Activated T-cell treated with anti-CD3 and anti-CD28 coated beads for 24 hours (primary cell): ENCODE measurements at places on chromosomes 2 and 18.
A peak's percentile ranks its signal among the peaks of the same experiment; 100 is the strongest.

- DNase-seq = no peak
Measured at GRCh38 chr2:235234736-235235135, 259.1 kb upstream of the AGAP1 start.

GRCh38 chr2:115057473-115057872, 615.0 kb downstream of the DPP10 start:
- DNase-seq = no peak

GRCh38 chr2:240955306-240956170, 42.9 kb upstream of the SNED1 start:
- DNase-seq = no peak

DNA sequence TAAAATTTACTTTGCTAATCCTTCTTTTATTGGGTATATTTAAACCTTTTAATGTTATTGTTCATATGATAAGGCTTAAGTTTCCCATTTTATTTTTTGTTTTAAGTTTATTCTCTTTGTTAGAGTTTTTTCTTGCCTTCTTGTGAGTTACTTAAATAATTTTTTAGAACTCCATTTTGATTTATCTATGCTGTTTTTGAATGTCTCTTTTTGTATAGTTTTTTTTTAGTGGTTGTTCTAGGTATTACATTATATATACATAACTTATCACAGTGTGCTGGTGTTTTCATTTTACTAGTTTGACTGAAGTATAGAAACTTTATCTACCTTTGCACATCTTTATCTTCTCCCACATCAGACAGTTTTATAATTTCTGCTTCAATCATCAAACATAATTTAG, 49.4 kb upstream of the TGFA start:
- DNase-seq = no peak

DNA sequence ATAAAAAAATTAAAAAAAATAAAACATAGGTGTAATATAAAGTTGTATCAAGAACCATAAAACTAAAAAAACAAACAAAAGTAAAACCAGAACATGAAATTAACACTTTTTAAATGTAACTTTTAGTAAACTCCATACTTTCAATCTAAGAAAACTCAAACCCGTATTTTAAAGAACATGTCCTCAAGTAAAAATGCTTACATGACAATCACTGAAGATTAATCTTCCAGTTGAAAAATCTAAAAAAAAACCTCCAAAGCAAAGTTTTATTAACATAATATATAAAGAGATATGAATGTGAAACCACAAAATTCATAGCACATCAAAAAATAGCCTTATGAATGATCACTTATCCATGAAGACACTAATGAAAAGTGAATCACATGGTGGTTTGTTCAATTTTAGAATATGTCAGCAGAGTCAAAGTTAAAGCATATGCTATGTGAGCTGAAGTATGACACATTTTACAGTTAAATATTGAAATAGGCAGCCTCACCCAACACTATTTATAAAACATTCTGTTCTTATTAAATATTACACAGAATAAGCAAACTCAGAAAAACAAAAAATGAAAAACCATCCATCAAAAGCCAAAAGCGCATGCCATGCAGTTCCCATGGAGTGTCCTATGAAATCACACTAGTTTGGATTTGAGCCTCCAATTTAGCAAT, 23.1 kb upstream of the CHAC2 start:
- no peak for DNase-seq

GRCh38 chr2:180715044-180715443, 265.4 kb upstream of the UBE2E3 start:
- no peak for DNase-seq

- no peak for DNase-seq
Measured at GRCh38 chr2:231034291-231034882, 2.9 kb upstream of the C2orf72 start.

DNA sequence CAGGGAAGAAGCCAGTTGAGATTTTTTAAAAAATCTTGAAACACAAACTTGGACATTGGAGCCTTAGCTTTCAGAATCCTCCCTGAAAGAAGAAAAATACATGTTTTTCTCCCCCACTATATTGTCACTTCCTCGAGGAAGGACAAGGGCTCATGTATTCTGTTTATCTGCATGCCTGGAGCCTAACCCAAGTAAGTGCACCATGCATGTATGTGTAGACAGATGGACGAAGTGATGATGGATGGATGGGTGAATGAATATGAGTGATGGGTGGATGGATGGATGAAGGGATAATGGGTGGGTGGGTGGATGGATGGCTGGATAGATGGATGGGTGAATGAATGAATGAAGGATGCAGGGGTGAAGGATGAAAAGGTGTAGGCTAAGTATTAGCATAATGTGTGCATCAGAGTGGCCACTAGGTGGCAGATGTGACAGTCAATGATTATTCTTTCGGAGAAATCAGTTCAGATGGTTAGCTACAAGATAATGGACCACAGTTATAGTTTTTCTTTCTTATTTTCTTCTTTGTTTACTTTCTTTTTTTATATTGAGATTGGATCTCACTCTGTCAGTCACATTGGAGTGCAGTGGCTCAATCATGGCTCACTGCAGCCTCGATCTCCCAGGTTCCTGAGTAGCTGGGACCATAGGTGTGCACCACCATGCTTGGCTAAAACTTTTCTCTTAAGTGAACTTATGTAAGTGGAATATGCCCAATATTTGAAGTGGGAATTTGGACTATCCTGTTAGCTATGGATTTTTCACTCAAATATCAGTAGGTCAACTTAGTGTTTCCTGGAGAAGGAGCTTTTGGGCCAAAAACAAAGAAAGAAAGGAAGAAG, 18.5 kb upstream of the CCDC93 start:
- peak; percentile 16 for DNase-seq

GRCh38 chr2:1766425-1766824, 22.1 kb upstream of the PXDN start:
- DNase-seq = no peak

GRCh38 chr18:71237641-71238040, 948.8 kb downstream of the SOCS6 start:
- DNase-seq = no peak

GRCh38 chr18:31688606-31689005, 4.2 kb upstream of the B4GALT6 start:
- DNase-seq = no peak

DNA sequence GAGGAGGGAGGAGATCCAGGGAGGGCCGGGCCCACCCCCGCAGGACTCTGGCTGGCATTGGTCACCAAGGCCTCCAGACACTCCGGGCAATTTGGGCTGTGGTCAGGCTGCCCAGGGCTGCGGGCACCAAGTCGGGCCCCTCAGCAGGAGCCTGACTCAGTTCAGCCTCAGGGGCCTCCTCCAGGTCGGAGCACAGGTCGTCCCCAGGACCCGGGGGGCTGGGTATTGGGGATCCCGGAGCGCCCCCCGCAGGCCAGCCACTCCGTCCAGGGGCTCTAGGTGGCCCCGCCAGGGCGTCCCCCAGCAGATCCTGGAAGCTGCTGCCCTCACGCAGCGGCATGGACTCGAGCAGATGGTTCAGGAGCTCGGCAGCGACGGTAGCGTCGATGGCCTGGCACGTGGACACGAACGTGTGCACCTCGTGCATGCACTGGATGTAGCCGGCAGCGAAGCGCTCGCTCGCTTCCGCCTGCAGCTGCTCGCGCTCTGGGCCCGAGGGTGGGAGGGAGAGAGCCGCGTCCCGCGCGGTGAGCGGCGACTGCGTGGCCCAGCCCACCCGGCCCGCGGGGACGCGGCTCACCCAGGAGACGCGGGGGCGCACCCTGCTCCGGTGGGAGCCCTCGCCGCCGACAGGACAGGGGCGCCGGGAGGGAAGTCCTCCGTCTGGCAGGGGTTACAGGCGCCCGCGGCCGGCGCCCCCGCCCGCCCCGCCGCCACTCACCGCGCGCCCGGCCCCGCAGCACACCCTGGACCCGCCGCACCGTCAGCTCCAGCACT, 884 bp downstream of the HES6 start:
- no peak for DNase-seq

DNA sequence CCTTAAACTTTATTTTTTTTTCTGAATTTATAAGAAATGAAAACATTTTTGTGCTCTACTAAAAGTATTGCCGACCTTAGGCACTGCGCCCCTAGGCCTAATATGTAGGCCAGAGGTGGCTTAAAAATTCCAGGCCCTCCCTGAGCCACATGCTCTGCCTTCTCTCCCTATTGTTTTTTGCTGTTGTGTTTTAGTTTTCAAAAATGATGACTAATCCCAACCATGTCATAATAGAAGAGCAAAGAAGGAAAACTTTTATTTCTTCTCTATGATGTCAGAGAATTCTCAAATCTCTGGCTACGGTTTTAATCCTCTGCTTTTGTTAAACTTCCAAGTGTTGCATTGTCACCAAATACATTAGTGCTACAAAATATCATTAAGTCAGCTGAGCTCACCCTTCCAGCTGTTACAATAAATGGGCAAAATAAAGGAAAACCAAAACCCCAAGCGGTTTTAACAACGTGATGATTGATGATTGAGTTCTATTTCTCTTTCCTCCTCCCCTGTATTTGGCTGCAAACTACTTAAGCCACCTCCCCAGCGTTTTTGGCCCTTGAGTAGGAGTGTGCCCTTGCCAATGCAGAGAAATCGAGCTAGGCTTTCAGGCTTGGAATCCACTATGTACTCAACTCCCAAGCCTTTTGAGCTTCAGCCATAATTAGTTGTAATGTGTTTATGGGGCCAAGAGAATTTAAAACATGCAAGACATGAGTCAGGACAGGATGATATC, 163.5 kb upstream of the POU3F3 start:
- DNase-seq = no peak

- DNase-seq = no peak
Measured at GRCh38 chr18:63858456-63858855, 29.0 kb upstream of the SERPINB2 start.

- DNase-seq = no peak
Measured at GRCh38 chr2:46780411-46780800, 135.2 kb downstream of the MCFD2 start.

GRCh38 chr2:226154610-226155009, 645.0 kb downstream of the IRS1 start:
- DNase-seq = no peak

- DNase-seq = no peak
Measured at GRCh38 chr2:238362626-238363025, 42.3 kb downstream of the TRAF3IP1 start.

GRCh38 chr18:2921778-2922177, 75.0 kb downstream of the EMILIN2 start:
- DNase-seq = no peak

DNA sequence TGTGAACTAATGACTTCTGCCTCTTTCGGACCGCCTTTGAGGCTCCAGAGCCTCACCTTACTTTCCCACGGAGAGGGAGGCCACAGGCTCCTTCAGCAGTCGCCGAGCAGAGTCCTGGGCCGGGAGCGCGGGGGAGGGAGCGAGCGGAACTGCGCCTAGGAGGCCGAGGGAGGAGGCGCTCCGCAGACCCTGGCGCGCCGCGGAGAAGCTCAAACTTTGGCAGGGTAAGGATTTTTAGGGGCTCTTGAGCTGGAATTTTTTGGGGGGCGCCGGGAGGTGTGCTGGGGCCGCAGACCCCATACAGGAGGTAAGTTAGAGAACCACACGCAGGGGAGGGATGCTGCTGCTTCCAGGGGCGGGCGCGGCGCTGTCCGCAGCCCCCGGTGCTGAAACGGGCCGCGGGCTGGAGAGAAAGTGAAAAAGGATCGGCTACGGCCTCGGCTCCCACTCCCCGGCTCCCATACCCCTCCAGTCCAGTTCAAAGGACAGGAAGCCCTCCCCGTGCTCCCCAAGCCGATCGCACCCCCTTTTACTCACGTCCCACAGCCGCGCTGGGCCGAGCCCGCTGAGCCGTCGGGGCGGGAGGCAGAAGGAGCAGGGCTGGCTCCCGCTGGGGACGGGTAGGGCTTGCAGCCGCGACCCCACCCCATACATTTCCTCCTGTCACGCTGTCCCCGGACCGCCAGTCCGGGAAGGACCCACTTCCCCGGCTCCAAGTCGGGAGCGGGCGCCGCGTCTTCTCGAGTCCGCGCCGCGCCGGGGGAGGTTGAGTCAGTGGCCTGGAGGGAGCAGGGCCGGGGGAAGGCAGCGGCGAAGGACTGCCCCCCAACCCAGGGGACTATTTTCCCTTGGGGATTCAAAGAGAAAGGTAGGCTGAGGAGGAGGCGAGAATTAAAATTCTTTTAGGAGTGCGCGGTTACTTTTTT, at the start of gene CNGA3:
TSS of gene CNGA3 (plus strand) at position 146 of the 926 bp plus-strand sequence. CDS start 23,520 bp downstream, outside the sequence.
- no peak for DNase-seq

GRCh38 chr2:7044253-7045250, 127.3 kb downstream of the RNF144A start:
- peak; percentile 47 for DNase-seq

- no peak for DNase-seq
Measured at GRCh38 chr2:199458009-199458805, 468 bp upstream of the SATB2 start.

DNA sequence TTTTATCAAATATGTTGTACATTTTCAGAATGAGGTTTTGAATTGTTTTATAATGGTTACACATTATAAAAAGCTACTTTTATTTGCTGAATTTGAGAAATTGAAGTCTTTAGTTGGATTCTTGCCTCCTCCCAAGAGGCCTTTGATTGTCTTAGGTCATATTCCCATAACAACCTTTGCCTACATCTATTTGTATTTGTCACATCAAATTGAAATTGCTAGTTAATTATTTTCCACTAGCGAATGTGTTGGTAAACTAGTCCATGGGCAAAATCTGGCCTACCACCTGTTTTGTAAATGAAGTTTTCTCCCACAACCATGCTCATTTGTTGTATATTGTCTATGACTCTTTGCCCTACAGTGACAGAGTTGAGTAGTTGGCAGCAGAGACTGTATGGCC, 60.4 kb downstream of the CCDC138 start:
- DNase-seq = no peak

- DNase-seq = no peak
Measured at GRCh38 chr2:3523551-3524041, 4.3 kb upstream of the ADI1 start.

- DNase-seq = no peak
Measured at GRCh38 chr2:60262178-60262577, 291.3 kb downstream of the BCL11A start.

GRCh38 chr2:166376488-166376828, 714 bp upstream of the SCN9A start:
- no peak for DNase-seq

DNA sequence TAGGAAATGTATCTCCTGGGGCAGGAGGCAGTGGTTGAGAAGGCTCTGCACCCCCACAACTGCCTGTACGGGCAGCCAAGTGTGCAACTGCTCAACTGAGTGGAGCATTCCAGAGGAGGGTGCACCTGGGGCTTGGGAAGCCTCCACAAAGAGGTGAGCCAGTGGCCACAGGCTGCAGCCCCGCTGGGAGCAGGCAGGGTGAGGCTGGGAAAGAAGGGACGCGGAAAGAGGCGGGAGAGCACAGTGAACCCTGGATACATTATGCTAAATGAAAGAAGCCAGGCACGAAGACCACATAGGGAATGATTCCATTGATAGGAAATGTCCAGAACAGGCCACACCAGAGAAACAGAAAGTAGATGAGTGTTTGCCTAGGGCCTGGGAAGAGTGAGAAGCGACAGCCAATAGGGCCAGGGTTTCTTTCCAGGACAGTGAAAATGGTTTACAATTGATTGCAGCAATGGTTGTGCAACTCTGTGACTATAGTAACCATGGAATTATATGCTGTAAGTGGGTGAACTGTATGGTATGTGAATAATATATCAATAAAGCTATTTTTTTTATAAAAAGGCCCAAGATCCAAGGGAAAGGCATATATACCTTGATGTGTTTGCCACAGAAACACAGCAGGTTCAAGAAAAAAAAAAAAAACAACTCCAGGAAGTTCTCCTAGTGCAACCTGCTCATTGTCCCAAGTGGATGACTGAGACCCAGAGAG, 82.4 kb downstream of the DDX1 start:
- no peak for DNase-seq
